ENCODE measurements at places on chromosomes 12 and 14.

DNA sequence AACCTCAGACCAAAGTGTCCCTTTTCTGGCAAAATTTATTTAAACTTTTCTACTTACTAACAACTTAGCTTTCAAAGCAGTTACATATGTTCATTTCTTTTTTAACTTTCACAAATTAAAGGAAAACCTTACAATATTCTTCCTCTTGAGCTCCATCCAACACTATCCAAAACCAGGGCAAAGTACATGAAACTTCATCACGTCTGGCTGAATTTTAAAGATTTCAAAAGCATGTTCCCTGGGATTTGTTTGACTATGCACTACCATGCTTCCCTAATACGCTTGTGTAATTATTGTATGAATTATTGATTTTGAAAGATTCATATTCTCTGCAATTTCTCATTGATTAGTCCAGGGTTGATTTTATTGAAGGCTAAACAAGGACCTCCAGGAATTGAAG, 343.1 kb upstream of the TMPO start:
- no peak for DNase-seq

DNA sequence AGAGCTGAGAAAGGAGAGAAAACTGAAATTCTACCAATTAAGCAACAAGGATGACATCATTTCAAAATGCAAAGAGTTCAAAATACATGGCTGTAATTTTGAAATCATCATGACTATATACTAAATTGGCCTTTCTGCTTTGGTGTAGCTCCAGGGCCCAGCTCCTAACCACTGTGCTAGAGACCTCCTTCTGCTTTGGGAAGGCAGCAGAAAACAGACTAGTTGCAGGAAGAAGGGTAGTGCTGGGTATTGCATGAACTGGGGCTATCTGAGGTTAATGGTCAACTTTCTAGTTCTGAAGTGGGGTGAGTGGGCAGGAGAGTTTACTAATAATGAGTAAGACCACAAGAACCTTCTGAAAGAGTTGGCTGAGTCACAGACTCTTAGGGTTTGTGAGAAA, 66.2 kb downstream of the PTGER2 start:
- no peak for DNase-seq

GRCh38 chr14:36916668-36917067, 255.0 kb downstream of the PAX9 start:
- DNase-seq = peak; percentile 64

- DNase-seq = no peak
Measured at GRCh38 chr12:21500786-21501257, 613 bp downstream of the RECQL start.

GRCh38 chr12:102757882-102758226, 159.2 kb downstream of the PAH start:
- DNase-seq = no peak
